ENCODE measurements at places on chromosomes 2 and 18.
A peak's percentile ranks its signal among the peaks of the same experiment; 100 is the strongest.

DNA sequence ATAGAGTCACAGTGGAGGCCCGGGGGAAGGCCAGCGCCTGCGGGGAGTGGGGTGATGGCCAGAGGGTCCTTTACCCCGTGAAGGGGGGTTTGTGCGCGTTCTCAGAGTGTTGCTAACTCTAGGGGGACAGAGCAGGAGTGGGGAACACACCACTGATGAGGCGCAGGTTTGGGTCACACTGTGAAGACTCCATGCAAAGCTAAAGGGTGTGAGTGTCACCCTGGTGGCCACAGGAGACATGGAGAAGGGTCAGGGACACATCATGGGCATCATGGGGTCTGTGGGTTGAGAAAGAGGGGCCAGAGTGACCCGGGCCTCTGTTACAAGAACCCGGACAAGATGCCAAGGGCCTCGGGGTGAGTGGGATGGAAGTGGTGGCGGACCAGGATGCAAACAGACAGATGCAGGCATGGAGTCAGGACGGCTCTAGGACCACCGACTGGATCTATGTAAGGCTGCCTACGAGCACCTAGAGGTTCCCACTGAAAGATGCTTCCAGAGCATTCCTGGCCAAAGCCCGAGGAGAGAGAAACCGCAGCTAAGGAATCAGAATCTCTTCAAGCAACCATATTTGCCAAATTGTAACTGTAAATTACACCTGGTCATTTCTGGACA lies 84.3 kb downstream of the PXDN start:
- DNase-seq, result no peak

DNA sequence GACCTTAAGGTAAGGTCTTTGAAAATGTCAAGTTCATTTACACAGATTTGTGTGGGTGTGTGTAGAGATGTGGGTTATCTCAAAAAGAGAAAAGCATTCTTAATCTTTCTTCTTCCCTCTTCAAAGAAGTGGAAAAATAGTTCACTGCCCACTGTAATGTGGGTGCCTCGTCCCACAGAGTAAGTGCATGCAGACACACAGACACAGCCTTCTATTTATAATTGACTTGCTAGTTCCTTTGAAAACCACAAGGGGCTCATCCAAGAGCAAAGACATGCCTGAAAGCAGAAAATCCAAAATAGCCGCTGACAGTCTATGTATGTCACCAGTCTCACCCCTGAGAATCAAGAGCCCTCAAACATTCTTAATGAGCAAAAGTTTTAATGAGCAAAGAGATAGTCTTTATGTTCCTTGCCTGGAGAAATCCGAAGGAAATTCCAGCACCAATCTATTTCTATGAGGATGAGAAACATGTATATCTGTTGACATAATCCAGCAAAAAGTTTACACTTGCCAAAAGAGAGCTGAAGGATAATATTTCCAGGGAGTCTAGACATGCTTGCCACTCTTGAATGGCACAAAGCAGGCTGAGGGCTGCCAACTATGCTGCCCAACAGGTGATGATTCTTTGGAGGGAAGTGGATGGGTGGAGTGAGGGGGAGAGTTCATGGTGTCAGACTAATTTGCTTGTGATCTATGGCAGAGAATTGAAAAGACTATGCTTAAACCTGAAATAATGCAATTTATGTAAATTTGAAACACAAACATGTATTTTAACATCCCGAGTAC lies 93.9 kb downstream of the ACVR1 start:
- DNase-seq, result no peak

GRCh38 chr2:167430447-167430846 lies 542.2 kb downstream of the XIRP2 start:
- no peak for DNase-seq

DNA sequence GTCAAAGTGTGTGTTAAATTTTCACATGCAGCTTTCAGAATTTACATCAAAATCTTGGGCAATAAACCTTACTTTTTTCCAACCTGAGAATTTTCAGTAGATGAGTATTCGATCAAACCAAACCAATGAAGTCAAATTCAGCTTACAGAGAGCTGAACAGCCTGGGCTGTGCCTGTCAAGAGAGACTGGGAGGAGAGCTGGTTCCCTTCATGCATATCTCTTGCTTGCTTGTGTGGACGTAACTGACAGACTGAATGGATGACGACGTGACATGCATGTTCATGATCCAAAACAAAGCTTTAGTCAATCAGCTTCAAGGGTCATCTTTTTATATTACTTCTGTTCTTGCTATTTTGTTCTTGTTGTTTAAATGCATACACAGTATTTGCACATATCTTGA lies 145.2 kb downstream of the GALNT3 start:
- DNase-seq, result no peak

DNA sequence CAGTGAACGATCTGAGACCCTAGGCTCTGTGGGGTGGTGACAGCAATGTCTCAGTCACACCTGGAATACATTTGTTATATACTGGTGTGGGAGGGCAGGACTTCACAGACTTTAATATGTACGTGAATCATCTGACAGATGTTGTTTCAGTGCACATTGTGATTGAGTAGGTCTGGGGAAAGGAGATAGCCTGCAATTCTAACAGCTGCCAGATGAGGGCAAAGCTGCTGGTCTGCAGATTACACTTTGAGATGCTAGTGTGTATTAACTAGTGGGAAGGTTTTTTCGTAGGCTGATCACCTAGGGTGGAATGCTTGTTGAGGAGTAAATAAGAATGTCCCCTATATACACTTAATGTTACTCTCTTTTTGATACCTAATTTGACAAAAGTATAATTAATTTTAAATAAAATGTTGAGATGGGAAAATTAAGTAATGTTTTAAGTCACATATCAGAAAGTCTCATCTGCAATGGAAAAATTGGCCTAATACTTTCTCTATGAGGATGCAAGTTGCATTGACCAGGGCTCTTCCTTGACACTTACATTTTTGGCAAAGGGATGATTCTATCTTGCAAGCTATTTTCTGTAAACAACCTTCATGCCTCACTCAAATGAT lies 496.9 kb upstream of the HNMT start:
- DNase-seq, result no peak

- DNase-seq, result no peak
Observed at GRCh38 chr2:37005118-37005868, 39.0 kb upstream of the STRN start.

- DNase-seq, result no peak
Observed at GRCh38 chr18:63085611-63086010, 234.0 kb downstream of the BCL2 start.

GRCh38 chr18:44679914-44680272 lies 795 bp upstream of the SETBP1 start:
- DNase-seq, result no peak

- no peak for DNase-seq
Observed at GRCh38 chr2:7759898-7760297, 842.7 kb downstream of the RNF144A start.

DNA sequence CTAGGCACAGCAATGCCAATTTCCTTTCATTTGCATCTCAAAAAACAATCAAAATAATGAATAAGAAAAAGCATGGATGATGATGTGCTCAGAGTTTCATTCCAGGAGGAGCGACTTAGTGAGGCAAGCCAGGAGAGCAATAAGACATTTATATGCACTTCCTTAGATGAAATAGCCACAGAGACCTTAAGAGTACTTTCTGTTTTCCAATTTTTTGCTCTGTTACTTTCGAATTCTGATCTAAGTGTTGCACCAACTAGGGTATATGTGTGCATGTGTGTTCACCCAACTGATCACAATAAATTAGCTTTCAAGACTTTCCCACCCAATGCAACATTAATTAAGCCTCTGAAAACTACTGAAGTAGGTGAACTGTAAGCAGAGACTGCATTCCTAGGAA lies 709 bp downstream of the RAB27B start:
- DNase-seq, result no peak

GRCh38 chr18:9095297-9096006 lies 7.0 kb upstream of the NDUFV2 start:
- peak; percentile 50 for DNase-seq

GRCh38 chr2:238173692-238174091 lies 14.9 kb downstream of the ERFE start:
- DNase-seq, result no peak

- no peak for DNase-seq
Observed at GRCh38 chr2:167940346-167940725, 307.1 kb downstream of the STK39 start.

DNA sequence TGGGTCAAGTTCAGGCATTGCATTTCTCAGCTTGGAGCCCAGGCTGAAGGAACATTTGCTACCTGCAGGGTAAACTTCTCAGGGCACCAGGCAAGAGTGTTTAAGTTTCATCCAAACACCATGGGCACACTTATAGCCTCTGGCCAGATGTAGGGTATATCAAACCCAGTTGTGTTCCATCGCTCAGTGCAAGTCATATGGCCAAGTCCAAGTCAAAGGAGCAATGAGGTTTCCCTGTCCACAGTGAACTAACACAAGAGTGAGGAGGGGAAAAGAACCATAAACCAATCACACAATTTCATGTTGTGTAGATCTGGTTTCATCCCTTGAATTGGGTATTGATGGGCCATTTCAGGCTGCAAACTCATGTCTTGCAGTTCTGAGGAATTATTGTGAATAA lies 107.2 kb downstream of the SOX11 start:
- no peak for DNase-seq

- no peak for DNase-seq
Observed at GRCh38 chr2:46779447-46779941, 136.1 kb downstream of the MCFD2 start.

GRCh38 chr18:8721716-8722115 lies 16.4 kb downstream of the MTCL1 start:
- DNase-seq, result no peak

- no peak for DNase-seq
Observed at GRCh38 chr2:28588292-28588670, 92.4 kb downstream of the PLB1 start.

DNA sequence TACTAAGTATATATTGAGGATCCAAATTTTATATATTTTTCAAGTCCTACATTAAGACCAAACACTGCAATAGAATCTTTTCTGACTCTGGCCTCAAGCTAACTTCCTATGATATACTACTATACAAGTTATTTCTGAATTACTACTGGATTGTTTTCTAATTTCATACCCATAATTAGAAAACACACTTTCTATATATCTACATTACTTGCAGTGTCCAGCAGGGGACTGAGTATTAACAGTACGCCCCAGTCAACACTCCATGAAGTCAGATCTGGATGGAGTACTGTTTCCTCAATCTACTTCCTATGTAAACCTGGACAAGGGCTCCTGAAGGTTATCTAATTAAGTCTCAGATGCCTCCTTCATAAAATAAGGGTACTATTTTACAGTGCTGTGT lies 26.5 kb downstream of the RMP24 start:
- DNase-seq, result no peak

DNA sequence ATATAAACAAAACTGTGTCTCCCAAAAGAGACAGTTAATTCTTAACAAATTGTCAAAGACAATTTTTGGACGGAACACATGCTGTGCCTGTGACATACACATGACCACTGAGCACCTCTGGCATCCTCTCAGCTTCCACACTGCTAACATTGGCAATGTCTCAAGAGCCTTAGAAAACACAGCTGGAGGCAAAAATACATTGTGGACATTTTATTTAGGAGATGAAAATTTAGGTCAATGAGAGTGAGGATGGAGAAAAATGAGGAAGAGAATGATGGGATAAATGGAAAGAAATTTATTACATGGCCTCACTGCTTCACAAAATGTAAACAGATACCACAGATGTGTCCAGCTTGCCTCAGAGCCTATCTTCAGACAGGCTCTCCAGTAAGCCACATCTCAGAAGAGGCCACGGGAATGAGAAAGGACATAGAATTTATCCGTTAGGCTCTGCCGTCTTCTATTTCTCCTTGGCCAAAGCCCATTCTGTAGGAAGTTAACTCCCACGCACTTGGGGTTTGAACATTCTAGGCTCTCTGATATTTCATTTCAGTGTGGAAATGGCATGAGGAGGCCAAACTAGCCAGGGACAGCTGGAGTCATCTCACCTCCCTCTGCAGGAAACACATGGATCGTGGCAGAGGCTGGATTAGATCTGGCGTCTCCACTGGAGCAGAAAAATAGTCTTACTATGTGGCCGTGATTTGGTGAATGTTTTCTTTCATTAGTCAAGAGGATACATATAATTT lies 519.4 kb upstream of the DSEL start:
- no peak for DNase-seq

DNA sequence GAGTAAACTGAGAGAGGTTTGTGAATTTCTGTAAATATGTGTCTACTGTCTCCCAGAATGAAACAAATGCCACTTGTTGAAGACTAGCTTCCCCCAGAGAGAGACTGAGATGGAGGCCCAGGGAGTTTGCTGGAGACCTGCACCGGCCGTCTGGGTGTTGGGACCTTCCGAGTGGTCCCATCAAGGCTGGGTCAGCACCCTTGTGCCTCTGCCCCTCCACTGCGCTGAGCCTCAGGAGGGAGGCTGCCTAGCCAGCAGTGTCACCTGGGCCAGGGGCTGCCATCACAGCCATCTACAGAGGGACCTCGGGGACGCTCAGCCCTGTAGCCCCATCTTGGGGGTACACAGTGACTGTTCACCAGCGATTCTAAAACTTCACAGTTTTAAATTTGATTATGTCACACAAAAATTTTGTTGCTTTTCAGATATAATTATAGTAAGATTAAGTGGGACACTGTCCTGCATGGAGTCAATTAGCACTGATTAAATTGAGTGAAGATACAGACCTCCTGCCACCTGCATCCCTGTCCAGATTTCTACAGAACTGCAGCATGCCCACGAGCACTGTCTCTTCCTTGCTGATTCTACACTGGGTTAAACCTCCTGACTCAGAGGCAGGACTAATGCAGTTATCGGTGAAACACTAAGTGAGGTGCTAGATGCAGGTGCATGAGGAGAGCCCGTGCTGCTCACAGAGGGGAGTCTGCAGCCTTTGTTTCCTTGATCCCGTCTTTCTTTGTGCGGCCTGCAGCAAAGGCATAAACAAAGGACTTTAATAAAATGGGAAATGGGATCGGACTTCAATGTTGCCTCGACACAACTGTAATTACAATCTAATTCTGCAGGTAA lies 50.5 kb downstream of the TMEM18 start:
- DNase-seq, result no peak

- no peak for DNase-seq
Observed at GRCh38 chr18:46333431-46334135, 229.4 kb downstream of the HAUS1 start.

GRCh38 chr18:52156166-52156565 lies 183.8 kb upstream of the DCC start:
- no peak for DNase-seq

DNA sequence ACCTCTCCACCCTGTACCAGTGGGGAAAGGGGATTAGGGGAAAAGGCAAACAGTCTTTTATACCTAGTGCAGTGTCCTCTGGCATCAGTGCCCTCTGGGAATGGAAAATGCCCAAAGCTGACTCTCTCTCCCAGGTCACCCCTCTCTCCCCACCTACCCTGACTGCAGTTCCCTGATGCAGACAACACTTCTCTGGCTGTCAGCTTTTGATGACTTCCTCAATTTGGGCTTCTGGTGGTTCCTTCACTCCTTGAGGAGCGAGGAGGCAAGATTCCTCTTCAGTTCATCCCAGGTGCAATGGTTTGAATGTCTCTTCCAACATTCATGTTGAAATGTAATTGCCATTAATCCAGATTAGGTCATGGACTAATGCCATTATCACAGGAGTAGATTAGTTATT lies 19.7 kb upstream of the PPM1B start:
- DNase-seq, result no peak

DNA sequence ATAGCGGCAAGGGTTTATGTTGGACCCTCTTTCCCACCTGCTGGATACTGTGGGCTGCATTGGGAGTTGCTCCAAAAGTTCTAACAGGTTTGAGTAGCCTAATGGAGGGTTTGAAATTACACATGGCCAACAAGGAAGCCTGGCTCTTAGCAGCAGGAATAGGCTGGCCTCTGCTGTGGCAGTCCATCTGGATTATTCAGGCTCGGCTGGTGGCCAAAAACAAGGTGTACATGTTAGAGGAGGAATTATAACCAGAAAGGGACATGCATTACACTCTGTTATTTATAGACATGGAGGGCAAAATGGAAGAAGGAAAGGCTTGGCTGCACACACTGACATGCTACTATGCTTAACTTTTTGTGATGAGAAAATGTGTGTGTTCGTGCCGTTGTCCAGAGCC lies 61.1 kb upstream of the NRXN1 start:
- DNase-seq, result no peak
